ENCODE measurements at places on chromosomes 1 and 21.
A peak's percentile ranks its signal among the peaks of the same experiment; 100 is the strongest.

DNA sequence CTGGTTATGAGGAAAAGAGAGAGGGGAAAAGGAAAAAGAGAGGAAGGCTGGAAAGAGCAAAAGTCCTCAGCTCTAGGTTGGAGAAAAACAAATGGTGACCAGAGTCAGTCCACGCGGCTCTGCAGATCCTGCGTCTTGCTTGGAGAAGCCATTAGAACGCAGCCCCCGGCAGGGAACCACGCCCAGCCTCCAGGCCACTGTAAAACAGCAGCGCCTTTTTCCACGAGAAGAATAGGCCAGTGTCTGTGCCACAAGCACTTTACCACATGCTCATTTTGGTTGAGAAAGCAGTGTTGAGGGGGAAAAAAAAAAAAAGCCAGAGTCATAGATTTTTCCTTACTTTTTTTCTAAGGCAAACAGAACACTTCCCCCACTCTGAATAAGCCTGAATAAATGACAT is 846.9 kb upstream of the ADAMTS5 start:
- DNase-seq, result no peak

- peak; percentile 65 for DNase-seq
Observed at GRCh38 chr1:229342656-229343569, at the start of gene CCSAP. Gene CCSAP, minus strand, starts transcription at chr1:229343047. Its CDS starts 582 bp downstream, at chr1:229342465.

DNA sequence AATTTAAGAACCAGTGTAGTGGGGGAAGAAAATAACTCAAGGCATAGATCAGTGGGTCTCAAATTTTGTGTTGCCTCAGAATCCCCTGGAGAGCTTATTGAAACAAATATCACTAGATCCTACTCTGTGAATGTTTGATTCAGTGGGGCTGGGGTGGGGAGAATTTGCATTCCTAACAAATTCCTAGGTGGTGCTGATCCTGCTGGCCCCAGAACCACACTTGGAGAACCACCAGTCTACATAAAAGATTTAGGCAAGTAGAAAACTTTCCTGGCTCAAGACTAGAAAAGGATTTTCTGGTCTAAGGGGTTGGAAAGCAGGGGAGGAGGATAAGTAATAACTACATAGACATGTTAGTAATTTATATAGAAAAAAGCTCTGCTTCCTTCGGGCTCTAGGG is 34.1 kb upstream of the C1orf21 start:
- DNase-seq, result no peak

DNA sequence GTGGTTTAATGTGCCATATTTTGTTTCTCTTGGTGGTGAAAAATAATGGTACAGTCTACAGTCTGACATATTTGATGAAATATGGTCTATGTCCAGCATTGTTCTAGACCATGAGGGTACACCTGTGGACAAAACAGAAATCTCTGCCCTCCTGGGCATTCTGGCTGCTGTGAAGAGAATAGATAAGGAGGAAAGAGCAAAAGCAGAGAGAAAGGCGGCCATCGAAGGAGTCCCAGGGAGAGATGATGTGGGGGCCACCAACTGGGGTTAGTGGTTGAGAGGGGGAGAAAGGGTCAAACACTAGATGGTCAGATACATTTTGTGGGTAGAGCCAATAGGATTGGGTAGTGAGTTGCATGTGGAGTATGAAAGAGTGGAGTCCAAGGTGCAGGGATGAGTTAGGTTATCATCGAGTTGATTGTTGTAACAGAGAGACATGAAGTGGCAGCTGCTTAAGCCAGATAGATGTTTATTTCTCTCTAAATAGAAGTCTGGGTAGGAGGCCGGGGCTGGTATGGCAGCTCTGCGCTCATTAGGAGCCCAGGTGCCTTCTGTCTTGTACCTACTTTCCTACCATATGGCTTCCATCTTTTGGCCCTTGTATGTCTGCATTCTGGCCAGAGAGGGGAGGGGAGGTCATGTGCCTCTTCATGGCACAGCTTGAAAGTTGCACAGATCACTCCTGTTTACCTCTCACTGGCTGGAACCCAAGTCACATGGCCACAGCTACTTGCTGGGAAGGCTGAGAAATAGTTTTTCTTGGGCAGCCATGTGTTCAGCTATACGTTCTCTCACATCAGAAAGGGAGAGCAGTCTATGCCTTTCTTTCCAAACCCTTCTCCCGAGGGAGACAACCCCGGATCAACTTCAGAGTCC is 13.0 kb downstream of the UBE4B start:
- no peak for DNase-seq

DNA sequence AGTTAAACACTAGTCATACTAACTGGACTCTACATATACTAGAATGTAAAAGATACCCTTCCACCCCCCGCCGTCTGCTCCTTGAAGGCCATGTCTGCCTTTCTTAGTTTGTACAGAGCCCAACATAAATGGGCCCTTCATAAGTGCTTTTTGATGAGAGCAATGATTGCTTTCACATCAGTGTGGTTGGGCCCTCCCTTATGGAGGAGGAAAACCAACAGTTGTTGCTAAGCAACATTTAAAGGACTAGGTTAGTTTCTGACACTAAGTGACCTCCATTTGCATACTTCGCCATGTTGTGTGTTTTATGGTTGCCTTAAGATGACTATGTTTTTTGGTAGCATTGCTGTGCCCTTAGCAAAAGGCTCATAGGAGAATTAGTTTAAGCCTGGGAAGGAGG is 182.0 kb upstream of the SGIP1 start:
- peak; percentile 81 for DNase-seq

GRCh38 chr1:42992054-42992571 is 33.4 kb upstream of the SLC2A1 start:
- no peak for DNase-seq

DNA sequence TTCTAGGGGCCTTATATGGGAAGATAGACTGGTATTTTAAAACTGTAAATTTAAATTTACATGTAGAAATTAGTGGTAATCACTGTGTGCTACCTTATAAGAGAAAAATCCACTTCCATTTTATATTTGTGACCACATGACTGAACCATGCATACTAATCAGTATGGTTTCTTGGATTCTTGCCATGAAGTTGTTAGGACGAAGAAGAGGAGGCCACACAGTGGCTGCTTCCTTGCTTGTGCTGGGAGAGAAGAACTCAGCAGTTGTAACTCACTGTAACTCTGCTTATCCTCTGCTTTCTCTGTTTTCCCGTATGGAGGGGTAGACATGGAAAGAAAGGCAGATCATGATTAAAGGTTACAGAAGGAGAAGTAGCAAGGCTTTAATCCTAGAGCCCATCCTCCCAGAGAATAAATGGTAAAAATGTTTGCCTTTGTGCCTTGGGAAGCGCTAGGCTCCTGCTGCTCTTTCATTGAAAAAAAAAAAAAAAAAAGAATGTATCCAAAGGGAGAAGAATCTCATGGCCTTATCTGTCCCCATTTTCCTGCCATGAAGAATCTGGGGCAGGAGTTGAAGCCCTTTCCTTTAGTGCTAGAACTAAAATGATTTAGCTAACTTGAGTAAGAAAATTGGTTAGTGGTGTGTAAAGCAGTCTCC is 32.4 kb downstream of the KCTD3 start:
- DNase-seq, result no peak

Data from CD4-positive, alpha-beta T cell treated with Interleukin-10 for 1 hour (primary cell).